Body of pancreas (tissue), 4 donors: ENCODE measurements at places on chromosomes 7 and 10. TPM values are rescaled to one million over a fixed set of nuclear protein-coding genes. Genes with fewer than 3 reads are reported as not detected.

Gene PILRA
- total RNA-seq, result 7.0 TPM

Gene ADRA2A
- 115 TPM for total RNA-seq

Gene TMEM254
- total RNA-seq, result 9.9 TPM

Gene PAX4
- not detected for total RNA-seq

Gene AS3MT
- total RNA-seq, result 4.0 TPM

Gene SPDYE2B
- not detected for total RNA-seq

Gene ATOH7
- not detected for total RNA-seq

GRCh38 chr7:35617041-35617440 is 77.9 kb downstream of the HERPUD2 start:
- no peak for DNase-seq
- H3K27me3 ChIP-seq, result no peaks in the 10 kb centered on the region
- no peak overlapping the region for H3K4me3 ChIP-seq
- no peak overlapping the region for H3K27ac ChIP-seq
- H3K4me1 ChIP-seq, result no peaks in the 10 kb centered on the region
- no peaks in the 10 kb centered on the region for H3K36me3 ChIP-seq

GRCh38 chr10:4522296-4523000 is 303.6 kb upstream of the AKR1E2 start:
- H3K4me3 ChIP-seq, result no peak overlapping the region
- H3K27ac ChIP-seq, result no peak overlapping the region
- H3K27me3 ChIP-seq, result no peaks in the 10 kb centered on the region
- no peaks in the 10 kb centered on the region for H3K4me1 ChIP-seq
- H3K36me3 ChIP-seq, result no peaks in the 10 kb centered on the region

GRCh38 chr7:92916770-92917224 is 80.4 kb upstream of the CDK6 start:
- H3K4me3 ChIP-seq, result no peak overlapping the region
- peak overlapping the region; percentile 14 for H3K27ac ChIP-seq
- no peaks in the 10 kb centered on the region for H3K36me3 ChIP-seq
- peak; percentile 44 for DNase-seq
- H3K27me3 ChIP-seq, result no peaks in the 10 kb centered on the region

DNA sequence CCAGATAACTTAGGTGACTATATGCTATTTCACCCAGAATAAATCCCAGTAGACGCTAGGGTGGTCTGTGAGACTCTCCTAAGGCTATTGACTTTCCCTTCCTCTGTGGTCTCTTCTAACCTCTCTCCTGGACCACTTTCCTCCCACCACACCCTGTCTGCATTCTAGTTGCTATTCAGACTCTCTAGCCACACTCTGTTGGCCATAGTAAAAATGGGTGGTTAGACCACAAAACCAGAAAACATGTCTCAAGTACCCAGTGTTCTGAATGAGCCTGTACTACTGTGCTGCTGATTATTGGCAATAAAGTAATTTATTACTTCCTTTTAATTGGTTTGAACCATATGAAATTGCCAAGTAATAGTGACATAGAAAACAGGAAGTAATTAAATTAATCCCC is 240.8 kb downstream of the KIF20B start:
- no peak overlapping the region for H3K4me3 ChIP-seq
- no peak overlapping the region for H3K27ac ChIP-seq
- DNase-seq, result no peak
- H3K36me3 ChIP-seq, result no peaks in the 10 kb centered on the region
- no peaks in the 10 kb centered on the region for H3K27me3 ChIP-seq
- H3K4me1 ChIP-seq, result no peaks in the 10 kb centered on the region

DNA sequence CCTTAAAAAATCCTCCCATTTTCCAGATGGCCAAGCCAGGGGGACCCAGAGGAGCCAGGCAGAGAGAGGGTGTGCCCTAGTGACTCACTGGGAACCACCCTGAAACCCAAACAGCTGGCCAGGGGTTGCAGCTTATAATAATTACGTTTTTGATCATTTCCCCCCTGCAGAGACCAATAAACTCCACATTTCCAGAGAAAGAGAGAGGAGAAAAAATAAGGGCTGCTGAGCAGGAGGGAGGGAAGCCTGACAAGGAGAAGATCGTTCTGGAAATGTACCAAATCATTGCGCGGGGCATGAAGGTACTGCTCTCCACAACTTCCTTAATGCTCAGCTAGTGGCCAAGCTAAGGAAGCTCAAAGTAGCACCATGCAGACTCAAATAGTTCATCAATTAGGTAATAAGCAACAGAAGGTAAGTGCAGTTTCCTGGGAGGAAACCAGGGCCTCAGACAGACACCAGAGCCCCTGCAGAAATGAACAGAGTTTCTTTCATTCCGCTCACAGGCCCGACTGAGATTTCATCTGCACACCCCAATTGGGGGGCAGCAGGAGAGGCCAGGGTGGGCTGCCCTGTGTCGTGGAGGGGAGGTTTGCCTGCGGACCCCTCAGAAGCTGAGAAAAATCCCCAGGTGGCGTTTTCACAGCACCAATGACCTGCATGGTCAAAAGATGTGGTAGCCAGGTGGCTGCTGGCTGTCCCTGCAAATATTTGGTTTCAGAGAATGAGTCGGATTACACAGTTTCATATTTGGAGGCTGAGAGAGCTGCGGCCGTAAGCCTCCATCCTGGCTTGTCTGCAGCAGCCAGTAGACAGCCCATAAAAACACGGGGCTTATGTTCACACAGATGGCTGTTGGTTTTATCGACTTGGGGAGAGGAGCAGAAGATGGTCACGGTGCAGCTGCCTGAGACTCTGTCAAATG is 153.2 kb upstream of the LYZL2 start:
- no peaks in the 10 kb centered on the region for H3K27me3 ChIP-seq
- peaks cover 8% of the 10 kb centered on the region for H3K4me1 ChIP-seq
- H3K4me3 ChIP-seq, result no peak overlapping the region
- no peak for DNase-seq
- H3K27ac ChIP-seq, result no peak overlapping the region

DNA sequence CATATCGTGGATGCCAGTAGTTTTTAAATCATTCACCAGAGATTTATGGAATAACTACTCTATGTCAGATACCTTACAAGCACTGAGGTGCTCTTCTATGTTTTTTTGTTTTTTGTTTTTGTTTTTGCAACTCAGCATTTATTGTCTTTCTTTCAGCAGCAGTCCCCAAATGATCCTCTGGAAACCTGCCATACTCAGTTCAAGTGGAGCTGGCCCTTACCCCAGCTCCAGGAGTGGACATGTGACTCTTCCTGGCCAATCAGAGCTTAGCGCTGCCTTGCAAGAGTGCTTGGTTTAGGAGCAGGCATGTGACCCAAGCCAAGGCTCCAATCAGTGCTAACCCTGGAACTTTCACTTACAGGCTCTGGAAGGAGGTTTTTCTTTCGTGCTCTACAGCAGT is 356.6 kb upstream of the ZMIZ1 start:
- no peak for DNase-seq
- H3K27me3 ChIP-seq, result no peaks in the 10 kb centered on the region
- no peak overlapping the region for H3K4me3 ChIP-seq

DNA sequence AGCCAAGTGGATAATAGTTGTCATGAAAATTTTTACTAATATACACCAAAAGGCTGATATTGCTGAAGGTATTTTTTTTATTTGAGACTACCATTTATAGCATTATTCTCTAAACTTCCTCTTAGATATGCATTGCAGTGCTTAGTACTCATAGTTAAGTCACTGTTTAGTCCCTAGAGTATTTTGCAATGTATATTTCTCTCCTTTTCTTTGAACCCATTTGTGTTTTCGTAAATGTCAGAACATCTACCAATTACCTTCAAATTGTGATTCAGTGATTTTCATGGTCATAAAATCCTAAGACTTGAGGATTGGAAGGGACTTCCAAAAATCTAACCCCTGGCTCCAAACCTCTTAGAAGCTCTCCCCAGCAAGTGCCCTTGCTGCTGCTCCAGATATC is 21.5 kb upstream of the CYP26C1 start:
- H3K27ac ChIP-seq, result no peak overlapping the region
- H3K4me1 ChIP-seq, result no peaks in the 10 kb centered on the region
- H3K4me3 ChIP-seq, result no peak overlapping the region
- no peak for DNase-seq
- no peaks in the 10 kb centered on the region for H3K36me3 ChIP-seq

- no peak overlapping the region for H3K27ac ChIP-seq
- H3K4me3 ChIP-seq, result no peak overlapping the region
- DNase-seq, result no peak
- H3K36me3 ChIP-seq, result no peaks in the 10 kb centered on the region
Observed at GRCh38 chr10:107280293-107280692, 115.8 kb upstream of the SORCS1 start.

DNA sequence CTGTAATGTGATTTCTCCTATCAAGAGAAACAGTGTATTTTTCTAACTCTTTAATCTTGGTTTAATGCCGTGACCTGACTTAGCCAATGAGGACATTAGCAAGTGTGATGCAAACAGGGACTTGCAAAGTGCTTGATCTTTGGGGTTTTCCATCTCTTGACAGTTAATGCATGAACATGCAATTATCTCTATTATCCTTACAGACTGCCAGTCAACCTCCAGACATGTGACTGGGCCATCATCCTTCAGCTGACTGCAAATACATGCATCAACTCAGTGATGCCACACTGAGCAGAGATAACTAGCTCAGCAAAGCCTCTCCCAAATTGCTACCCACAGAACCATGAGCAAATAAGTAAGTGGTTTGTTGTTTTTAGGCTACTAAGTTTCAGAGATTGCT is 409.6 kb downstream of the GPAM start:
- H3K4me1 ChIP-seq, result no peaks in the 10 kb centered on the region
- H3K4me3 ChIP-seq, result no peak overlapping the region
- DNase-seq, result no peak
- no peak overlapping the region for H3K27ac ChIP-seq

GRCh38 chr7:25752967-25753791 is 398.8 kb upstream of the NFE2L3 start:
- peaks cover 4% of the 10 kb centered on the region for H3K4me1 ChIP-seq
- H3K27me3 ChIP-seq, result no peaks in the 10 kb centered on the region
- H3K36me3 ChIP-seq, result no peaks in the 10 kb centered on the region
- H3K27ac ChIP-seq, result no peak overlapping the region
- H3K4me3 ChIP-seq, result no peak overlapping the region

DNA sequence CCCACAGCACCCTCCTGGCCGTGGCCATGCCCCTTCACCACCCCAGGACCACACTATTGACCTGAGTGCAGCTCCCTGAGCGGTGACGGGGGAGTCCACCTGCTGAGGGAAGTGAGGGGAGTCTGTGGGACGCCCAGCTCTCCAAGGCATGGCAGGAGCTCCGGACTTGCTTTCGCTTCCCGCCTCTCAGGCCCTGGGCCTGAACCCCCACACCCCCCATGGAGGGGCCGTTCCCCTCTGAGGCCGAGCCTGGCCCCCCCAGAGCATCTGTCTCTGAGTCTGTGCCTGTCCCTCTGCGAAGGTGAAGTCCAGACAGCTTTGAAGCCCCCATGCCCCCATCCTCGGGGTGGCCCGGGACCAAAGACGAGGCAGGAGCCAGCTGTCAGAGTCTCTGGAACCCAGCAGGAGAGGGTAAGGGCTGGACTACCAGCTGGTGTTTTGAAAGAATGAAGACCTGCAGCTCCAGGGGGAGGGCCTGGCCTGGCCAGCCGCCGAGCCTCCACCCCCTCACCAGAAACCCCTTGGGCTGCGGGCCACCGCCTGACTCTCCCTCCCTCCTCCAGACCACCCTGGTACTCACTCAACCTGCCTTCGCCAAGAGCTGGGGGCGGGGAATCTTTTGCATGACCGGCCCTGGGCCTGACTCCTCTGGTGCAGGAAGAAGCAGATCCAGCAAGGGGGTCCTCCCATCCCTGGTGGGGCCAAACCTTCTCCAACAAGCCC is 114.0 kb downstream of the PDGFA start:
- no peaks in the 10 kb centered on the region for H3K4me1 ChIP-seq
- no peaks in the 10 kb centered on the region for H3K27me3 ChIP-seq
- no peaks in the 10 kb centered on the region for H3K36me3 ChIP-seq
- no peak overlapping the region for H3K4me3 ChIP-seq

DNA sequence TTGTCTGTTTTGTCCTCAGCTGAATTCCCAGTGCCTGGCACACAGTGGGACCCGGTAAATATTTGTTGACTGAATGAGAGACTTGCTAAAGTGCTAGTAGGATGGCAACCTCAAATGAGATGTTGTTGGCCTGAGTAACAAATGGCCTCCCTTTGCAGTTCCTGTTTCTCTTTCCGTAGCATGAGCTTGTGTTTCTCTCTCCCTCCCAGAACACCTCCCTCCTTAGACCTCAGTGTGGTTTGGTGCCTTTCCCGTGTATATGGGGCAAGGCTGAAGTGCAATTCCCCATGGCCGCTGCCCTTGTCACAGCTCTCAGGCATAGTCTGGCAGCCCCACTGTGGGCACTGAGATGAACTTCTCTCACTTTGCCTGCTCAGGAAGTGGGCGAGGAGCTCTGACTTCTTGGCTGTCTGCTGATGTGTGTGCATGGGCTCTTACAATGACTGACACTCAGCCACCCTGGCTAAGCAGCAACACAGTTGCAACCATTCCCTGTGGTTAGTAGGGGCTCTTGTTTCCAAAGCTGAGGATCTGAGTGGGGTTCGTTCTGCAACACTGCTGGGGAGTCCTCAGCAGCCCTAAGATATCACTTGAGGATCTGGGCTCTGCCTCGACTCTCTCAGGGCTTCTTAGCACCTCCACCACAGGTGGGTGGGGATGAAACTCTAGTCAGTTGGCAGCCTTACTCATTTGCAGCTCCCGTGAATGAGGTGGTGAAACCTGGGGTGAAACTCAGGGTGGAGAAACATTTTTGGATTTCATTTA is 136.1 kb downstream of the ICA1 start:
- DNase-seq, result no peak
- no peaks in the 10 kb centered on the region for H3K4me1 ChIP-seq
- H3K27me3 ChIP-seq, result no peaks in the 10 kb centered on the region
- H3K27ac ChIP-seq, result no peak overlapping the region

DNA sequence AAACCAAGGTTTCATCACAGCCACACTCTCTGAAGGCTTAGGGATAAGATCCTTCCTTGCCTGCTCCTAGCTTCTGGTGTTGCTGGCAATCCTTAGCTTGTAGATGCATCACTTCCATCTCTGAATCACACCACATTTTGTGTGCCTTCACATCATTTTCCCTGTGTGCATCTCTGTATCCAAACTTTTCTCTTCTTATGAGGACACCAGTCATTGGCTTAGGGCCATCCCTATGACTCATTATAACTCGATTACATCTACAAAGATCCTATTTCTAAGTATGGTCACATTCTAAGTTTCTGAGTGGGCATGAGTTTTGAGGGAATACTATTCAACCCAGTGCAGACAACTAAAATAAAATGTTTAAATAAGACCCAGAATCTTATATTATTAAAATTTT is 121.7 kb downstream of the C7orf25 start:
- no peak overlapping the region for H3K27ac ChIP-seq
- H3K27me3 ChIP-seq, result no peaks in the 10 kb centered on the region
- DNase-seq, result no peak
- no peaks in the 10 kb centered on the region for H3K4me1 ChIP-seq
- H3K36me3 ChIP-seq, result no peaks in the 10 kb centered on the region
- no peak overlapping the region for H3K4me3 ChIP-seq
